ENCODE measurements at places on chromosomes 6 and 20.

DNA sequence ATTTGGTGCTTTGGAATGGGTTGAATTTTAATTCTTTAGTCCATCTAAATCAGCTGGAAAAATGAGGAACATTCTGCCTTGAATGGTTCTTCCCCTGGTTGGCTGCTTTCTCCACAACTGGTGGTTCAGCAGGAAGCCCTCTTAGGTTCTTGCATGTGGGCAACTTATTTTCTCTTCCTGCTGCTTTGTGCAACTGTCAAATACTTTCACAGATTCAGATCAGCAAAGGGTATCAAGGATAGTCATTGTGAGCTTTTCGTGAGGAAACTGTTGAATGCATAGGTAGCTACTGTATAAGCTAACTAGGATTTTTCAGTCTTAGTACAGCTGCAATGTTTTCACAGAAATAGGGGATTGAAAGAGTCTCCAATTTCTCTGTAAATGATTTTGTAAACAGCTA lies 72.9 kb upstream of the MRAP2 start:
- no peak for DNase-seq

DNA sequence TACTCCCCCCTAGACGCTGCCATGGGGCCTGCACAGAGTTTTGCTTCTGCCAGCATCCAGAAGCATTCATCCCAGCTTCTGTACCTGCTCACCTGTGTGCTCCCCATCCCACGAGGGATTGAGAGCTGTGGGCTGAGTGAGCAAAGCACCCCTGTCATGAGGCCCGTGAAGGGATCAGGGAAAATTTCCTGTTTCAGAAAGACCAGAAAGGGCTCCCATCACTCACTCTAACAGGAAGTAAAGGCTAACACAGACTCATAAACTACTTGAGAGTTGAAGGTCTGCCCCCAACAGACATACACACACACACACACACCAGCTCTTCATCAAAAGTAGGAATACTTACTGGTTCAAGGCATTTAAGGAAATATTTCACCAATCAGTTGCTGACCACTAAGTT lies 256.5 kb upstream of the NT5E start:
- DNase-seq, result no peak

GRCh38 chr6:89525786-89526562 lies 93.0 kb downstream of the ANKRD6 start:
- DNase-seq, result no peak

- DNase-seq, result no peak
These were observed 540.0 kb upstream of the JARID2 start for GRCh38 chr6:14705841-14706377.

- DNase-seq, result peak; percentile 22
These were observed 195.5 kb upstream of the PDE10A start for GRCh38 chr6:165858586-165858985.

GRCh38 chr6:150036081-150036480 lies 10.7 kb upstream of the RAET1L start:
- no peak for DNase-seq

GRCh38 chr6:88059191-88059590 lies 11.6 kb downstream of the SPACA1 start:
- DNase-seq, result peak; percentile 85

DNA sequence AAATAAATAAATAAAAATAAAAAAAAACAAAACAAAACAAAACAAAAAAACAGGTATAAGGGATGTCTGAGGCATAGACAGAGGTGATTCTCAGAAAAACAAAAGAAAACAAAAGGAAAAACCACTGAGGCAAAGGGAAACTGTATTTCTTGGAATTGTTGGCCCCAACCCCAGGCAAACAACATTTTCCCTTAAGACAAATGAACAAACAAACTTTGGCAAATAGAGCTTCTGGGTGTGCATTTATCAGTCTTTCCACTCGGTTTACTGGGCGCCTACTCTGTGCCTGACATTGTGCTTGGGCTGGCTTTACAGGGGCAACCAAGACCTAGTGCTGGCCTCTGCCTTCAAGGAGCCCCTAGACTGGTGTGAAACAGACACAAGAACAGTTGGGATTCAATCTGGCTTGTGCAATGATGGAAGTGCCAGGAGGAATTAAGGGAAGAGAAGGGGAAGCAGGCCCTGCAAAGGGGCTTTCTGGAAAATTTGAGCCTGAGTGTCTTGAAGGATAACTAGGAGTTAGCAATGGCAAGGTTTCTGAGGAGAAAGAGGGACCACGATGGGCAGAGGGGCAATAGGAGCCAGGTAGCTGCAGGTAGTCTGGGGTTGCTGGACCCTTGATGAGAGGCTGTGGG lies 33.8 kb upstream of the IER3 start:
- no peak for DNase-seq

- DNase-seq, result no peak
These were observed 60.1 kb downstream of the PHACTR3 start for GRCh38 chr20:59664421-59664941.

- no peak for DNase-seq
These were observed 53.5 kb downstream of the EBF4 start for GRCh38 chr20:2745936-2746635.

GRCh38 chr6:104087765-104088164 lies 772.0 kb downstream of the HACE1 start:
- DNase-seq, result no peak

DNA sequence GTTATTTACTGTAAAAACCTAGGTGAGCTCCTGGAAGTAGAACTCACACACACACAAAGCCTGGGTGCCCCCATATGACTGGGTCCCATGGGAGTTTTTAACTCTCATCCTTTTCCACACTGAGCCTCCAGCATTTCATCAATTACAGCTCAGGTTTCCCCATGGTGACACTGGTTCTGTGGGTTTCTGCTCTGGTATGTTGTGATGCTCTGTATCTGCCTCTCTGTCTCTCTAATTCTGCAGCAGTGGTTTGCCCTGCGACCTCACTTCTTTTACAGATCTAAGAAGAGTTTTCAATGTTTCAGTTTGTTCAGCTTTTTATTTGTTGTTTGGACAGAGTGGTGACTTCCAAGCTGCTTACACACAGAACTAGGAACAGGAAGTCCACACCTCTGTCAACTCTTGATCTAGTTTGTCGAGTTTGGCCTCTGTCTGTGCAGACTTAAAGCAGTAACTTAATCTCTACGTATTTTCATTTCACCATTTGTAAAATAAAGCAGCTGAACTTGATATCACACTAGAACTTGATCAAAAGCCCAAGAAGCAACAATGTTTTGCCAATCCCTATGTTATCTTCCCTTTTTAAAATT lies 554.3 kb downstream of the EPHA7 start:
- no peak for DNase-seq

DNA sequence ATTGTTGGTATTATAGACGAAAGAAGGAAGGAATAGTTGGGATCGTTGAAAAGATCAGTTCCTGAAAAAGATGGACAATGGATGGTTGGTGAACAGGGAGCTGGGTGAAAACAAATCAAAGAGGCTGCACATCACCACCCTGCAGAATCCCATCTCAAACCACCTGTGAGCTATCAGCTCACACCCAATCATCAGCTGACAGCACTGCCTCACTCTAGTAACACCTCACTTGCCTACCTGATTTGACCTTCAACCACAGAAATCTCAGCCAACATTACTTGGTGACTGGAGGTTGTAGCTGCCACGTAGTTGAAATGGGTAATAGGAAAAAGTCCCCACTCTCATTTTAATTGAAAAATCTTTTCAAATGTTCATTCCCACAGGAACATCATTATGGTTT lies 101.8 kb upstream of the DST start:
- DNase-seq, result no peak

DNA sequence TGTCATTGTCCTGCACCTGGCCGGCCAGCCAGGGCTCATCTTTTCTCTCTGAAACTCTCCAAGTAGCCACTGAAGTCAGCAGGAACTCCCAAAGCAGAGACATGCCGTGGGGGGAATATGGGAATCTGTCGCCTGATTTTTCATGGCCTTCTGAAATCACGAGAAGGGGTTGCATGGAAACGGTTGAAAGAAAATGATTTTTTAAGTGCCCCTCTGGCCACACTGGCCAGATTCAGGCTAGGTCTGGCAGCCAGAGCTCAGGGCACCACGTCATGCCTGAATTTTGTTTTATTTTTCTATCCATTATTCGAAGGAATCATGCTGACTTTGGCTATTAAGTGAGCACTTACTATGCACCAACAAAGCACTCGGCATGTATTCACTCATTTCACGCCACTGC lies 65.2 kb downstream of the EYA2 start:
- no peak for DNase-seq

DNA sequence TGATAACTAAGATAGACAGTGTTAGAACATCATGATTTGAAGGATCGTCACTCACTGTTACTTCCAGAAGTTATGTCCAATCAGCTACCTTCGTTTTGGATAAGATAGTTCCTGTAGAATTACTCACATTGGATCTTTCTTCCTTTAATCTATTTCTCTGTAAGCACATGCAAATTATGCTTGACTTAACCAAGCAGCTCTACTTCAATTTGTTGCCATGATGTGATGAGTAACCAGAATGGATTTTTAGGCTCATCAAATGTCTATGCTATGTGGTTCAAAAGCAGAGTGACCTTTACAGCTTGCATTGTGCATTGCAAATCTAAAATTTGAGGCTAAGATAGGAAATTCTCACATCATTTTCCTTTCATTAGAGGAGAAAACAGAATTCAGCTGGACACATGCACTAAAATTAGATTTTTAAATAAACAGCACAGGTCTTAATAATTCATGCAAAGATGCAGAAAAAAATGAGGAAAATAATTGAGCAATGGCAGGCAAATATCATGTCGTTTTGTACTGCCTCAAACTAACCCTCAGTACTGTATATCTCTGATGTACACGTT lies 76.7 kb upstream of the ZFP64 start:
- no peak for DNase-seq

- peak; percentile 74 for DNase-seq
These were observed 213.6 kb upstream of the PLCB4 start for GRCh38 chr20:8855315-8855714.

- no peak for DNase-seq
These were observed 30.5 kb downstream of the COL20A1 start for GRCh38 chr20:63323357-63323981.

DNA sequence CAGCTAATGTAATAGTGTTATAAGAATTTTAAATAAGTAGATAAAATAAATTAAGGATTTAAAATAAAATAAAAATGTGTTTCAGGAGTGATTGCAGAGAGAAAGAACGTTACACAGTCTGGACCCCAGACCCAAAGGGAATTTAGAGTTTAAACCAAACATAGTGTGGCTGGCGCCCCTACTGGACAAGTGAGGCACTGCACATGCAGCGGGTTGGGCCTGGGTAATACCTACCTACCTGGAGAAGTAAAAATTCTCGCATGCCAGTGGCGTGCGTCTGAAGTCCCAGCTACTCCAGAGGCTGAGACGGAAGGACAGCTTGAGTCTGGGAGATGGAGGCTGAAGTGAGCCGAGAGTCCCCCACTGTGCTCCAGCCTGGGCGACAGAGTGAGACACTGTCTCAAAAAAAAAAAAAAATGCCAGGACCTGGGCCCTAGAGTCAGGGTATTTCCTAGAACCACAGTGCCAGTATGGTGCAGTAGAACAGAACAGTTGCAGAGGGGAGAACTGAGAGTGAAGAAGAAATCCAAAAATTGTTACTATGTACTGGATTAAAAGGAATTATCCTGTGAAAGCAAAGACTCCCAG lies 71.4 kb upstream of the TCF21 start:
- DNase-seq, result no peak

- peak; percentile 90 for DNase-seq
These were observed at the start of gene RPP40 for GRCh38 chr6:5003604-5004372. Gene RPP40 (minus strand): TSS chr6:5004037. CDS start chr6:5004002, 35 bp downstream.

- DNase-seq, result no peak
These were observed 1003.3 kb upstream of the MAP3K7 start for GRCh38 chr6:91590191-91590590.

- no peak for DNase-seq
These were observed 438.1 kb downstream of the BCKDHB start for GRCh38 chr6:80544555-80544954.

DNA sequence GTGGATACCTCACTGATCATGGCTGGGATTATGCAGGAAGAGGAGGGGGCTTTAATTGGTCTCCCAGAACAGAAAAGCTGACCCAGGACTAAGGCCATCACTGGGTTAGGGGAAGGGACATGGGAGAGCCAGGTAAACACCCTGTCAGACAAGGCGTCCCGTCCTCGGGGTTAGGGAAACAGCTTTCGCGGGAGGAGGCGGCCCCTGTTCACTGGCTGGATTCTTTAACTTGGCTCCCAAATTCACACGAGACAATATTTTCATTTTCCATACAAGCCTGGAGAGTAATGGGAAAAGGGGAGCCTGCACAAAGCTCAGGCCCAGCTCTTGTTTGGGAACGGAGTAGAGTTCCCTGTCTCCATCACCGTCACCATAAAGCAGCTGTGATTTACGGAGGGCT lies 29.3 kb downstream of the KCNK5 start:
- DNase-seq, result no peak

DNA sequence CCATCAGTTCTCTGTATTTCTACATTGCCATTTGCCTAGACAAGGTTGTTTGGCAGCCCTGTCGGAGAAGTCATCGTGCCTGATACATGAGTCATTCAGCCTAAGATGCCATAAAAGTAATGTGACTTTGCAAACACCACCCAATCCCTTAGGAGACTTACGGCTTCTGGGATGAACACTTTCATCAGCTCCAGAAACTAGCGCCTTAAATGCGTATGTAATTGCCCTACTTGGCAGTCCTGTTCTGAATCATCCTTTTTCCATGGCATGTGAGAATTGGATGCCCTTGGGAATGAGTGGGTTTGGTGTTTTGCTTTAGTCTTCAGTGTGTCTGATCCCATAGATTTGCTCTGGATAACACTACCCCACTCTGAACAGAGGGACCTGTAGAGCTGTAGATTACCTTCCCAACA lies 158.5 kb downstream of the SASH1 start:
- peak; percentile 87 for DNase-seq

- DNase-seq, result peak; percentile 80
These were observed 120.5 kb downstream of the MAP3K7 start for GRCh38 chr6:90466154-90466940.
